ENCODE measurements at places on chromosomes 6 and 20.

DNA sequence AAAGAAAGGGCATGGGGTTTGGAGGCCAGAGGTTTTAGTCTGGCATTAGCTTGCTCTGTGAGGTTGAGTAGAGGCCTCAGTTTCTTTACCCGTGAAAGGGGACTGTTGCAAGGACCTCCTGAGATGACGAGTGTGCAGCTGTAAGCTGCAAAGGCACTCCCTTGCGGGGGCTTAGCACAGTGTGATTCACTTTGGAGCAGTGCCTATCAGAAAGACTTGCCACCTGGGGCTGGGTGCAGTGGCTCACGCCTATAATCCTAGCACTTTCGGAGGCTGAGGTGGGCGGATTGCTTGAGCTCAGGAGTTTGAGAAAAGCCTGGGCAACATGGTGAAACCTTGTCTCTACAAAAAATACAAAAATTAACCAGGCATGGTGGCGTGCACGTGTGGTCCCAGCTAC is 7.5 kb upstream of the BAK1 start:
- DNase-seq: no peak

- DNase-seq: no peak
Measured at GRCh38 chr6:15362274-15363160, 116.6 kb downstream of the JARID2 start.

DNA sequence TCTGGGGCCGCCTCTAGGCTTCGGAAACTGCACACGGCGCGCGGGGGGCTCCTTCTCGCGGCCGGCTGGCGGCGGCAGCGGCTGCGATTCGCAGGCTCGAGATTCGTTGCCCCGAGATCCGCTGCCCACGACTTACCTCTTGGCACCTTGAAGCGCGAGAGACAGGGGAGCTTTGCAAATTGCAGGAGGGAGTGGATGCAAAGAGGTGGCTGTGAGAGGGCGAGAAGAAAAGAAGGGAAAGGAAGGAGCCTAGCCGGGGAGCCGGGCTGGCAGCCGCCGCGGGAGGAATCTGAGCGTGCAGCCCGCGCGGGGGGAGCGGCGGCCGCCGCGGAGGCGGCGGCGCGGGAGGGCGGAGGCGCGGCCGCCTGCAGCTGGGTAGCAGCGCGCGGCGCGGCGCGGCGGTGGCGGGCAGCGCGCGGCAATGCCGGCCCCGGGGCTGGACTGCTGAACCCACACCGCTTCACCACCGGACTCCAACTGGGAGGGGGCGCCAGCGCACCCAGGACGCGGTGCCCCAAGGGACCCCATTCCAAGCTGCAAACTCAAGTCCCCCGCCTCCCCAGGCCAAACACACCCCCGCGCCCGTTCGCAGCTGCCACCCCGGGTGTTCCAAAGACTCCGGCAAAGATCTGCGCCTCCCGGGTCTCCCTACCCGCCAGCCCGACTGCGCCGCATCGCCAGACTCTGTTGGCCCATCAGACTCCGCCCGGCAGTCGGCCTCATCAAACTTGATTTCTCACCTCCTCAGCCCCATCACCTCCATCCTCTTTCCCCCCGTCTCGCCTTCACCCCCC is 44.2 kb upstream of the SUPT3H start:
- DNase-seq: peak; percentile 76

DNA sequence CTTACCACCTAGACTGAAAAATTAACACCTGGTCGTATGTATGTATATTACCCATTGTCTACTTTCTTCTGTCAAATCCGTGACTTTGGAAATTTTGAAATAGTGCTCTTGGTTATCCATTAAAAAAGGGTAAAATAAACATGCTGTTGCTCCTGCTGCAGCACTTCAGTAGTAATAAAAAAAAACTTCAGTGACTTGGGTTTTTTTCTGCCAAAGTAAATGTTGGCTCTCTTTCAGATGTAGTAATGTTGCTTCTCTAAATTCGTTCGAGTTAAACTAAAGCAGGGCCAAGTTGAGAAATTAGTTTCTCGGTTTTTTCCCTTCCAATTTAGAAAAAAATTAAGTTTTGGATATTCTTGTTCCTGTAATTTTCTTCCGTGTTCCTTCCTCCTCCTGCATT is 34.2 kb downstream of the JARID2 start:
- no peak for DNase-seq

DNA sequence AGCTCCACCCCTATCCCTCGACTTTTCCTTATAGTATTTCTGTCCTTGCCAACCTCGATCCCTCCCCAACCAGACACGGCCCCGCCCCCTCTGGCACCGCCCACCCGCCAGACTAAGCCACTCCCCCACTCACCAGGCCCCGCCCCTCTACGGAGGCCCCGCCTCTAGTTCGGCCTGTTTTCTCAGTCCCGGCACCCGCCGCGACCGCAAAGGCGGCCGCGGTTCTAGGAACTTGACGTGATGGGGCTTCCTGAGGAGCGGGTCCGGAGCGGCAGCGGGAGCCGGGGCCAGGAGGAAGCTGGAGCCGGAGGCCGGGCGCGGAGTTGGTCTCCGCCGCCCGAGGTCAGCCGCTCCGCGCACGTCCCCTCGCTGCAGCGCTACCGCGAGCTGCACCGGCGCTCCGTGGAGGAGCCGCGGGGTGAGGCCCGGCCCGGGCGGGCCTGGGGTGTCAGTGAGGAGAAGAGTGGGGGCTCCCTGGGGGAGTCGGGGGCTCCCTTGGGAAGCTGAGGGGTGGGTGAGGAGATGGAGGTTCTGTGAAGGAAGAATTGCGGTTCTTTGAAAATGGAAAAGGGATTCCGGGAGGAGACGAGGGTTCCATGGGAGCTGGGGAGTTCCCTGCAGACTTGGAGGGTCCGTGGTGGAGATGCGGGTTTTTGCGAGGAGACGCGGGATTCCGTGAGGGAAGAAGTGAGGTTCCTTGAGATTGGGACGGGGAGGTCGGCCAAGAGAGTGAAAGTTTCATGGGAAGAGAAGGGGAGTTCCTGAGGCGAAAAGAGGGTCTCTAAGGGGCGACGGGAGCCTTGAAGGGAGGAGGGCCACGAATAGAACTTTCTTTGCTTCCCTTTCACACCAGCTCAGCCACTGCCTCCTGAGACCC is at the start of gene ACSS2:
Gene ACSS2 (plus strand): TSS at position 207 of the 877 bp plus-strand sequence. CDS start 34 bp downstream, at position 241.
- DNase-seq: no peak

GRCh38 chr20:63518351-63518861 is 2.2 kb upstream of the PPDPF start:
- no peak for DNase-seq

- DNase-seq: peak; percentile 8
Measured at GRCh38 chr6:127972815-127973214, 72.0 kb upstream of the THEMIS start.

DNA sequence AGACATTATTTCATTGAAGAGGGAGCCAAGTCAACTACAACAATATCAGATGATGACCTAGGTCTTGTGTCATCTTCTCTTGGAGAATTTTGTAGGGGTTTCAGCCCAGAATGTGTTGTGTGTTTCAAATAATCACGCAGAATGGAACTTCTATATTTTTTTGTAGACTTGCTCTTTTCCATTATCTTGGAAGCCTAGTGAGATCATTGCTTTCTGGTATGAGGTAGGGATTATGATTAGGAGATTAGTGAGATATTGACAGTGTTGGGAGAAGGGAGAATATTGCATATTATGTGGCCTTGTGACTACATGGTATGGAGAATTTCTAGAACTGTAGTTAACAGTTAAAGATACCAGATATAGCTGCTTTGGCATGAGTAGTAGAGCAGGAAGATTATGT is 423.6 kb upstream of the PLCB4 start:
- DNase-seq: no peak

DNA sequence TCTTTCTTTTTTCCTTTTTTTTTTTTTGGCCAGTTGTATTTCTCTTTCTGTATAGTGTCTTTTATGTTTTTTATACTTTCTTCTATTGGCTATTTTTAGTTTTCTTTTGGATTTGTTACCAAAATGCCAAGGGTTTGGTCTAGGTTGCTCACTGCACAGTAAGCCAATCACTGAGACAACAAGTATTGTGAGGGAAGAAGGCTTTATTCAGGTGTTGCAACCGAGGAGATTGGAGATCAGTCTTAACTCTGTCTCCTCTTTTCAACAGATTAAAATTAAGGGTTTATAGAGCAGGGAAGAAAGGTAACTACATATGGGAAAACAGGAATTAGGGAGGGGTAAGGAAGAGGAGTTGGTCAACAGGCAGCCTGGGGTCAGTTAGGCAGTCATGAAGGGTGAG is 10.1 kb upstream of the TRIM26 start:
- DNase-seq: no peak

- DNase-seq: no peak
Measured at GRCh38 chr6:91633374-91634111, 1046.7 kb upstream of the MAP3K7 start.

GRCh38 chr20:10387686-10388085 is 46.3 kb downstream of the MKKS start:
- no peak for DNase-seq

All from foreskin fibroblast (primary cell).